Ovary (tissue), 10 donors: ENCODE measurements at places on chromosomes 7 and 10. TPM values are rescaled to one million over a fixed set of nuclear protein-coding genes. Genes with fewer than 3 reads are reported as not detected.
A peak's percentile ranks its signal among the peaks of the same experiment; 100 is the strongest.

Gene ASB13
- 42.3 TPM for total RNA-seq

GRCh38 chr7:140141256-140141655 lies 35.5 kb downstream of the KDM7A start:
- H3K4me1 ChIP-seq, result no peaks in the 10 kb centered on the region
- no peaks in the 10 kb centered on the region for H3K36me3 ChIP-seq
- no peak overlapping the region for H3K4me3 ChIP-seq
- H3K27me3 ChIP-seq, result no peaks in the 10 kb centered on the region

DNA sequence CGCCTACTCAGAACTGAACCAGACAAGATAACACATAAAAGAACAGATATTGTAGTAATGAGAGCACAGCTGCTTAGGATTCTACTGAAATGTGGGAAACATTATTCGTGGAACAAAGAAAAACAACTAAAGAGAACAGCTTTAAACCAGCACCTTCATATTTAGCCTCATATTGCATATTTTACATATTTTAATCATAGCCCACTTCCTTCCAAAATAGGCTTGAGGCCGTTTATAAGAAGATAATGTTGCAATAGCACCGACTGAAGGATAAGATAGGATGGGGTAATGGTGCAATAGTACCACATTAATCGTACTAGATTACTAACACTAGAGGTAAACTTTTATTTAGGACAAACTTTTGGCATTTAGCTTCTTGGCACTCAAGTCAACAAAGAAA lies 71.3 kb downstream of the KCND2 start:
- no peaks in the 10 kb centered on the region for H3K4me1 ChIP-seq
- H3K36me3 ChIP-seq, result no peaks in the 10 kb centered on the region
- no peaks in the 10 kb centered on the region for H3K27me3 ChIP-seq
- H3K27ac ChIP-seq, result no peak overlapping the region

Gene ANKRD22
- 0.42 TPM for total RNA-seq

GRCh38 chr7:95550546-95550945 lies 45.8 kb downstream of the PDK4 start:
- H3K27ac ChIP-seq, result peak overlapping the region; percentile 82
- H3K36me3 ChIP-seq, result no peaks in the 10 kb centered on the region
- peak overlapping the region; percentile 8 for H3K4me3 ChIP-seq
- no peak for DNase-seq
- H3K27me3 ChIP-seq, result no peaks in the 10 kb centered on the region

Gene AKR1C8
- total RNA-seq, result not detected

GRCh38 chr7:78955329-78955728 lies 498.1 kb downstream of the MAGI2 start:
- no peaks in the 10 kb centered on the region for H3K4me1 ChIP-seq
- no peaks in the 10 kb centered on the region for H3K36me3 ChIP-seq
- no peak overlapping the region for H3K27ac ChIP-seq
- H3K4me3 ChIP-seq, result no peak overlapping the region
